ENCODE measurements at places on chromosomes 7 and 10.

GRCh38 chr7:122965306-122965705 is 30.2 kb downstream of the TAS2R16 start:
- no peak for DNase-seq

DNA sequence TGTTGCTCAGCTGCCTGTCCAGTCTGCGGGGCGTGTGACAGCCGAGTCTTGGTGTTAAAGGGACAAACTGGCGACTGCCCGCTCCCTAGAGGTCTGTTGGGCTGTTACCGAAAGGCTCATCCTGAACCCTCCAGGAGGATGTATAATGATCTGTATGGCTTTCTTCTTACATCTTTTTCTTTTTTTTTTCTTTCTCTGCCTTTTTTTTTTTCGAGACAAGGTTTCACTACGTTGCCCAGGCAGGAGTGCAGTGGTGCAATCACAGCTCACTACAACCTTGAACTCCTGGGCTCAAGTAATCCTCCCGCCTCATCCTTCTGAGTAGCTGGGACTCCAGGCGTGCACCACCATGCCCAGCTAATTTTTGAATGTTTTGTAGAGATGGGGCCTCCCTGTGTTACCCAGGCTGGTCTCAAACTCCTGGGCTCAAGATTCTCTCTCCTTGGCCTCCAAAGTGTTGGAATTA is 857 bp downstream of the INTS15 start:
- DNase-seq: no peak

- peak; percentile 9 for DNase-seq
Measured at GRCh38 chr10:120949609-120950031, 98.5 kb downstream of the WDR11 start.

- DNase-seq: no peak
Measured at GRCh38 chr10:70499836-70500167, 21.2 kb downstream of the PALD1 start.

DNA sequence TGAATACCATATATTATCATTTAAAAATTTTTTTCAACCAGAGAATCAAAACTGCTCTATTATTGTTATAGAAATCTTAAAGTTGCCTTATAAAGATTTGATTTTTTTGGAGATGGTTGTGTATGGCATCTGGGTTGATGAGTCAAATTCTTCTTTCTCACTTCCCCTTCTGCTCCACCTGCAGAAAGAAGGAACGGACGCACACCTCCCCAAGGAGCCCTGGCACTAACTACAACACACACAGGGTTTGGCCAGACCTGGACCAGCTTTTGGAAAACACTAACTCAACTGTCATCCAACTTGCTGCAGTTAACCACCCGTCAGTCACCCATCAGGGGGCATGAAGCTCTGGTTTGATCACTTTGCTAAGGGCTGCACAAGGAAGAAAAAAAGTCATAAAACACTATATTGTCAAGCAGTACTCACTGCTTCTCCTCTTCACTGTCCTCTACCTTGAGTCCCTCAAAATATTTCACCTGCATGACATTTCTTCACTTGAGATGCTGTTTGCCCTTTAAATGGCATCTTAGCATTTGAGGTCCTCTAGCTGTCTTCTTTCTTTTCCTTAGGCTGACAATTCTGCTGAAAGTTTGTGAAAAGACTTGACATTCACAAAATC is 266.7 kb upstream of the PHF14 start:
- DNase-seq: no peak

DNA sequence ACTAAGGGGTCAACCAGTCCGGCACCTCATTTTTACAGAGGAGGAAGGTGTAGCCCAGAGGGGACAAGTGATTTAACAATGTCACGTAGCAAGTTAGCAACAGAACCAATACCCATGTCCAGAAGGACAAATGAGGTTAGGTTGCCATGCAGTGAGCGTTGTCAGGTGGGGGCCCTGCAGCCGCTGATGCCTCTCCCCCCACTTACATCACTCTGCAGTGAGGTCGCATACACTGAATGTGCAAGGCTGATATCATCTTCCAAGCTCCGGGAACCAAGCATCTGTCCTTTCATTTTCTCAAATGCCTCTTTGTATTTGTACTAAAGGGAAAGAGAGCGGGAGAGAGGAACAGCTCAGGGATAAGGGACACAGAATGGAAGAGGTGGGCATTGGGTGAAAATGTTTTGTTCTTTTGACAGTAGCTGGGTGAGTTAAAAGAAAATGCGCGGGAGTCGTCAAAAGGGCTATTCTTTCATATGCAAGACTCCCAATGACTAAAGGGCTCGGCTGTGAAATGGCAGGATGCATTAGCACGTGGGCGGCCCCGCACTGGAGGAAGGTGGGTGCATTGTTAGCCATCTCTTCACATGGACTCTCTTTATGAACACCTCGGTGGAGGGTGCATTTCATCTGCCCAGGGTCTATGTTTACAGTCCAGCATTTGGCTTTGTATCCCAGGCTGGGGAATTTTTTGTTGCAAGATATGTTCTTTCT is 49.7 kb downstream of the NRAP start:
- no peak for DNase-seq

- DNase-seq: no peak
Measured at GRCh38 chr10:71912431-71912830, 51.8 kb upstream of the CHST3 start.
